ENCODE measurements at places on chromosomes 12 and 14.

DNA sequence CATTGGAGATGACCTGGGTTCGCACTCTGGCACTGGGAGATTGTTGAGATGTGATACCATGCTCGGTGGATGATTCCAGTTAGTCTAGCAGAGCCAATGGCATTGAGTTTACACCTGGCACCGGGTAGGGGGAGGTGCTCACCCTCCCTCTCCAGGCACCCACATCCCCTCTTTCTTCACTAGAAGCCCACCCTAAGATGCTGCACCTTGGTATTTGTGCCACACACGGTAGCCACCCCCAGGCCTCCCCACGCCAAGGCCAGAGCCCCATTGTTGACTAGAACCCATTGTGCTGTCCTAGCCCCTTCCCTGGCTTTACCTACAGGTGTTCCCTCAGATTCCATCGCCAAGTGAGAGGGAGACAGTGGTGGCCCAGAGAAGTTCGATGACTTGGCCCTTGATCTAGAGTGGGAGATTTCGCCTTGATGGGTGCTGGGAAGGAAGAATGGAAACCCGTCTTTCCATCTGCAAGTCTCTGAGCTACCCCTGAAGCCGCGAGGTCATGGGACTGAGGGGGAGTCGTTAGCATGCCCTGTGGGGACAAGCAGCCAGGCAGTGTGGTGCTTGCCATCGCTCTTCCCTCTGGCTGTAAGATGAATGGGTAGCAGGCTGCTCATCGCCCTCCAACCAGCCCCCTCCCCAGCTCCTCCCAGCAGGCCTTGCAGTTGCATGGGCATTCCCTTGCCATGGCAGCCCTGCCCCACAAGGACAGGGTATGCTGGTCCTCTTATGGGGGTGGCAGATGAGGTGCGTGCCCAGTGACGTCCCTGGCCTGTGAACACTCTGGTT is 8.7 kb downstream of the CCND2 start:
- DNase-seq = no peak

DNA sequence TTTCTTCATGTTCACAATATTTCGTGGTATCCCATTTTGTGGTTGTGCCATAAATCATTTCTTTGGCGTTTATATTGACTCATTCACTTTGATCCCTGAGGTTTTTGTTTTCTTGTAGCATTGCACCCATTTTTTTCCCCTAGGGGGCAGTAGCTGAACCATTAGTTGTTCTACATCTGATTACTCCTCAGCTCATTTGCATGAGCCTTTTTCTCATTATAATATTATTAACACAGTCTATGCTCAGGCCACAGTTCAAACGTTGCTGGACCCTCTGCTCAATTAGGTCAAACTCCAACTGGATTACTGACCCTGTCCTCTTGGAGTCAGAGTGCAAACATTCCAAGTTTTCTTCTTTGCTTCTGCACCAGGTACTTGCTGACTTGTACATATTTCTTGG is 475.4 kb upstream of the SEL1L start:
- no peak for DNase-seq

GRCh38 chr12:96501133-96501761 is 11.9 kb downstream of the CFAP54 start:
- no peak for DNase-seq

DNA sequence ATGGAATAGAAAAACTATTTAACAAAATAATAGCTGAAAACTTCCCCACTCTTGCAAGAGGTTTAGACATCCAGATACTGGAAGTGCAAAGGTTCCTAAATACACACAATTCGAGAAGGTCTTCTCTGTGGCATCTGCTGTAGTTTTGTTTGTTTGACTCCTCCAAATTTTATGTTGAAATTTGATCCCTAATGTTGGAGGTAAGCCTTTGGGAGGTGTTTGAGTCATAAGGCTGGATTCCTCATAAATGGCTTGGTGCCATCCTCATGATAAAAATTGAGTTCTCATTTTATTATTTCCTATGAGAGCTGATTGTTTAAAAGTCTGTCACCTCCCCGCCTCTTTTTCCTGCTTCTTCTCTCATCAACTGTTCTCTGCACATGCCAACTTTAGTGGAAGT is 182.7 kb downstream of the MYRFL start:
- DNase-seq = no peak

- no peak for DNase-seq
These were observed 152.1 kb downstream of the SRGAP1 start for GRCh38 chr12:63996556-63996955.

DNA sequence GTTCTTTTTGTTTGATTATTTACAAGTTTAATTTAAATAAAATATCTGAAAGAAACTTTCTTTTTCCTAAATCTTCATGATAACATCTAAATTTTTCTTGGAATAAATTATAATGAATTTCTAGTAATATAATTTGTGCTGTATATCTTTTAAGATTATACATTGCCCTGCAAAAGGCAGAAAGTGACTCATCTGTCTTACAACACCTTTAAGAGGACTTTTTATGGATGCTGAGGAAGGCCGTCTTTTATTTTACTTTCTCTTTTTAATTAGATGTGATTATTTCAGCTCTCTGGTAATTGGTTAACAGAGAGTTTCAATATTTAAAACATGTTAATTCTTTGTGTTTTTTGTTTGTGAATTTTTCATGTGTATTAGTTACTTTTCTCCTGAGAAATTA is 598.4 kb downstream of the RPL10L start:
- no peak for DNase-seq

DNA sequence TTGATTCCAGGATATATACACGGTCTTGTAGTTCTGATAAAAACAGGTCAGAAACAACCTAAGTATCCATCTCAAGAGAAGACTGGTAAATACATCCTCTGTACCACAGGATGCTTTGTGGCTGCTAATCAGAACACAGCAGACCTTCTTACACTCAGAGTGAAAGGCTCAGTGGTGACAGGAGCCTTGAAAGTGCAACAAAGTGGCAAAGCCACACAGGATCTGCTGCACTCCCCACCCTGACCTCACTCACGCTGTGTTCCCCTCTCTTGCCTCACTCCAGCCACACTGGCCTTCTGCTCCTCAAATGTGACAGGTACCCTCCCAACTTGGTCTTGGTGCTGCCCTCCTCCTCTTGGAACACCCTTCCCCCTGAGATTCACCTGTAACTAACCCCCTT is 98.1 kb upstream of the GRIP1 start:
- DNase-seq = no peak

DNA sequence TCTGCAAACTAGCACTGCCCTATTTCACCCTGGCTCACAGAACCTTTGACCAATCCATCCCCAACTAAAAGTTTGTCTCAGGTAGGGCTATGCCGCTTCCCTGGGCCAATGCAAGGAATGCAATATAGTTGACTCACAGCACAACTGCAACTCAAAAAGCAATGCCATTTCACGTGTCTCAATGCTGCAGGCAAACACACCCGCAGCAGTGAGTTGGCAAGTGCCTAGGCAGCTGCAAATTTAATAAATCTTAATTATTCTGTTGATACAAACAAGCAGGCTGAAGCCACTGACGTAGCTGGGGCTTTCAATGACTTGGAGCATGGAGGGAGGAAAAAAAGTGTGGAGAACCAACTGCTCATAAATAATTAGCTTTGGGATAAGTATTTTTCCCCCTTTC is 87.9 kb downstream of the SYNE3 start:
- no peak for DNase-seq

GRCh38 chr12:121817648-121818043 is 13.8 kb downstream of the SETD1B start:
- DNase-seq = no peak

DNA sequence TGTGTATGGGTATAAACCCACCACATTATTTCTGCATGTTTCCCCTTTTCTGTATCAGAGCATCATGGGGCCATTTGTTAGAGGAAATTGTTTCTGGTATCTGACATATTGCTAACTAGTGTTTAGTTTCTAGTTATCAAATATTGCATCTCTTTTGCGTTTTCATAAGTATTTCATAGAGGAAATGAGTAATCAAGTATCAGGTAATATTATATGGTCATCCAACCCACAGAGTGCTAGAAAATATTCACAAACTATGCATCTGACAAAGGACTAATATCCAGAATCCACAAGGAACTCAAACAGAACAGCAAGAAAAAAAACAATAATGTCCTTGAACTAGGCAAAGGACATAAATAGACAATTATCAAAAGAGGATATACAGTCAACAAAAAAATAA is 258.9 kb upstream of the LRIG3 start:
- no peak for DNase-seq

- no peak for DNase-seq
These were observed 92.7 kb downstream of the PAH start for GRCh38 chr12:102824218-102824835.

GRCh38 chr14:51449681-51450080 is 202.0 kb upstream of the FRMD6 start:
- DNase-seq = no peak

- no peak for DNase-seq
These were observed 85.4 kb downstream of the HECTD1 start for GRCh38 chr14:31122098-31122611.

GRCh38 chr14:36717363-36717762 is 55.7 kb downstream of the PAX9 start:
- DNase-seq = no peak

GRCh38 chr12:26162905-26163304 is 32.5 kb upstream of the SSPN start:
- DNase-seq = no peak

DNA sequence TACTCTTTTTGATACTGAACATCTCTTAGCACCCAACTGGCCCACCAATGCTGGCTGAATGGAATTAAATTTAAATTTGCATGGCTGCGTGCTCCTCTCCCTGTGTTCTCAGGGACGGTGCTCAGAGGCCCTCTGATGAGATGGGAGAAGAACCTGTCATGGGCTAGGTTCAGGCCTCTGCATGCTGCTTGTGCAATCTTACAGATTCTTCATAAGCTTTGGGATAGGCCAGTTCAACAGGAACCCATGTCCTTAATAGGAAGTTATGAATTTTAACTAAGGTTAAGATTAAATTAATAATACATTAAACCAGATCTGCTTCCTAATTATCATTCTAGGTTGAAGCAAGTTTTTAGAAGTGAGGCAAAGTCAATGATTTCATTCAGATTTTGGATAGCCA is 119.7 kb upstream of the LRIG3 start:
- DNase-seq = no peak

DNA sequence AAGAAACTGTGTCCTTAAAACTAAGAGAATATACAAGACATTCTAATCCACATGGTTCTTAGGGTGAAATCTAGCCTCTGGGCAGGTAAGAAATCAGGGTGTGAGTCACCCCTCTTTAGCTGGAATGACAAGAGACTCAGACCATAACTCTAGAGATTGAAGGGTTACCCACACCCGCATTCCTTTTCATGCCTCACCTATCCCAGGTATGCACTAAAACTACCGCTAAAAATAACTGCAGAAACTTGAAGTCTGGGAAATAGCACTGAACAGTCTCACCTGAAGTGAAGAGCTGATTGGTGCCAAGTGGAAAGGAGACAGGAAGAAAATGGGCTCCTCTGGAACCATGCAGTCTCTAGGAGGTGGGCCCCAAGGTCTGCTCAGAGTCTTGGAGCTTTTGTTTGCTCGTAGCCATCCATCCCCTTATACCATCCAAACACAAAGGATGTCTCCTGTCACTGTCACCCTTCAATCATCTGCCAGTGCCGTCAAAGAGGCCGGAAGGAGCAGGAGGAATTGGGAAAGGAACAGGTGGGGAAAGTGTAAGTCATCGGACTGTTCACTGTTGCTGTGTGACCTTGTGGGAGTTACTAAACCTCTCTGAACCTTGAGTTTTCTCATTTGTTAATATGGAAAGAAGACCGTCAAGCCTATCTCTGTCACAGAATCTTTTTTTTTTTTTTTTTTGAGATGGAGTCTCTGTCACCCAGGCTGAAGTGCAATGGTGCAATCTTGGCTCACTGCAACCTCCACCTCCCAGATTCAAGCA is 22.4 kb downstream of the DDX47 start:
- DNase-seq = no peak

- DNase-seq = no peak
These were observed 127.6 kb upstream of the NCOR2 start for GRCh38 chr12:124694846-124695497.

DNA sequence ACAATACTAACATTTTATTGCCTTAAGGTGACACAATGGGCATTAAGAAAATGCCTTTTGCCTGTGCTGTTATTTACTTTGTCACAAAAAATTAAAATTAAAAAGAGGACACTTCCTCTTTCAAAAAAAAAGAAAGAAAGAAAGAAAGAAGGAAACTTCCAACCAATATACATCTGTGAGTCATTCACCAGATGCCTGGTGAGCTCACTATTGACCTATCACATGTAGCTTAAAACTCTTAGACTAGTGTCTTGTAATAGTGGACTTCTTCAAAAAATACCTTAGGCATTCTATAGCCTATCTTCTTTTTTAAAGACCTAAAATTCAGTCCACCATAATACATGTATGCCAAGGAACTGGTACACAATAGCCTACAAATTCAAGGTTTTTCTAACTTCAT is 4.9 kb upstream of the SOX5 start:
- no peak for DNase-seq

- DNase-seq = no peak
These were observed 62.0 kb upstream of the PNMA1 start for GRCh38 chr14:73776194-73776537.

DNA sequence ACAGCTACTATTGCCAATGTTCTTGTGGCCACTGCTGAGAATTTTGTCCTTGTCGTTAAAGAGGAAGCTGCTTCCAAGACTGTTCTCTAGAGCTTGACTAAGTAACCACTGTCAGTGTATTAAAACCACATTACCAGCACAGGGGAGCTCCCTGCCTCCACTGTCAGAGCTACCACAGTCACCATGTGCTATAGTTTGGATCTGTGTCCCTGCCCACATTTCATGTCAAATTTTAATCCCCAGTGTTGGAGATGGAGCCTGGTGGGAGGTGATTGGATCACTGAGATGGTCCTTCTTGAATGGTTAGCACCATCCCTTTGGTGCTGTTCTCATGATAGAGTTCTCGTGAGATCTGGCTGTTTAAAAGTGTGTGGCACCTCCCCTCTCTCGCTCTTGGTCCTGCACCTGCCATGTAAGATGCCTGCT is 23.2 kb upstream of the RAP1B start:
- DNase-seq = no peak

DNA sequence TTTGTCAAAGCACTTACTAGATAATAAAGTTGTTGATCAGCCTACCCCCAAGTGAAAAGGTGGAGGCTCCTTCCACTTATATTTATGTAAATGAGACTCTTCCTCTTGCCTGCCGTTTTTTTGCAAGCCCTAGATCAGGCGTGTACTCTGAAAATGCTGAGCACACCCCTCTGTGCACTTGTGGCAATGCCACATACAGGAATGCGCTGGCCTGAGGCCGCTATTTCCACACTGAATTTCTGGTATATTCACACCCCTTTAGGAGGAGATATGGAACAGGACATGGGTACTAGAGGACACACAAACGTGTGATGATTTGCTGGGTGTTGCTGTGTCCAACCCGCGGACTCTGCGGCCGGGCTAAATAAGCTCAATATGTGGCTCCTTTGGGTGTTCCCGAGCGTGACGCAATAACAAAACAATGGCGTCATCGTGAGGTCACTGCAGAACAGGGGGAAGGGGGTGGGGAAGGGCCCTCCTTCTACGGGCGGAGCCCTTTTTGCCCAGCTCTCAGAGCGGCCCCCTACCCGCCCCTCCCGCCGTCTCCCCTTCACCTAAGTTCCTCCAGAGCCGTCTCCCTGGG is 554 bp upstream of the TSPAN31 start:
- peak; percentile 66 for DNase-seq
